Fibroblast of skin of abdomen (primary cell): ENCODE measurements at places on chromosomes 5 and 9.

DNA sequence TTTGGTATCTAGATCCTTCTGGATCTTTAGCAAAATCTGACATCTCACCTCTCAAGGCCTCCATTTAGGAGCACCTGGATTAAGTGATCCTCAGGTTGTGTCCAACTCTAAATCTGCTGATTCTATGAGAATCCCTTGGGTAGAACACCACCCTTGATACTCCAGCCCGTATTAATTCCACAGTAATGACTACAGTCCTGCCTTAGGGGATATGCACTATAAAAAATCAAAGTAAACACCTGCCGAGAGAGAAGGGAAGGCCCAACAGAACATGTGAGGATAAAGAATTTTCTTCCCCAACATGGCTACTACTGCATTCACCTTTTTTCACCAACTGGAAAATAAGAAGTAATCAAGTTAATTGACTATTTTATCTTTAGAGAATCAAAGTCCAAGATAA is 27.6 kb downstream of the DAP start:
- no peak for DNase-seq

DNA sequence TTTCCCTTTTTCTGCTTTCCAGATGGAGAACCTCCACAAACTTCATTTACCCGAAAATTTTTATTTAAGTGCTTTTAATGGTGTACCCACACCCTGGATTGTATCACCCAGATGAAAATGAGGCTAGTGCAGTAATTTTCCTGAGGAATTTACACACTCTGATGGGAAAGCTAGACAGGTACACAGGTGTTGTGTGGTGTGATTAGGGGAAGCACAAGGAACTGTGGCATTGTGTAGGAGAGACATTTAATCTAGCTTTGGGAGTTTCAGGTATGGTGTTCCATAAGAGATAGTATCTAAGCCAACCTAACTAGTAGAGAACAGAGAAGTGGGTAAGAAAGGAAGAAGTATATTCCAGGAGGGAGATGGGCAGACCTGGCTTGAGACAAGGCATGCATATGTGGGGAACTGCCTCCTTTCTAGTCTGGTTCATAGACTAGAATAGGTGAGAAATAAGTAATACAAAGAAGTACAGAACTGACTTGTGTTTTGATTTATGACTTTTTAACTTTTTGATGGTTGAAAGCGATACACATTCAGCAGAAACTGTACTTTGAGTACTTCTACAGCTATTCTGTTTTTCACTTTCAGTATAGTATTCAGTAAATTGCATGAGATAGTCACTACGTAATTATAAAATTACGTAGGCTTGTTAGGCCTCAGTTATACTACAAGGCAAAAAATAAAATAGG is 22.9 kb upstream of the ROPN1L start:
- no peak for DNase-seq

GRCh38 chr5:6584101-6584645 is 48.7 kb downstream of the NSUN2 start:
- no peak for DNase-seq

DNA sequence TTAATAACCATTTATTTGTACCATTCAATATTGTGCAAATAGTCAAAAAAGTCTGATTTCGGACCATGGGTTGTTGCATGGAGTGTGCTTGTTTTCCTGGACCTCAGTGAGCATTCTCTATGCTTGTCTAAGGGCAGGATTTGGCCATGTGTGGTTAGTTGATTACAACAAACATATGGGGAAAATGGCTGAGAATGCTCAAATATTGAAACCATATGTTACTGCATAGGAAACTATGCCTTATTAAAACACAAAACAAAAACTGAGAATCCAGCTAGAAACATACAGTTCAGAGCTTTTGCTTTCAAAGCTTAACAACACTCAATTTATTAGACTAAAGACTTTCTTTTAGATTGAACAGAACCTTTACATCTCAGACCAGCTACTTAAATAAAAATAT is 928.3 kb downstream of the NR2F1-AS1 start:
- peak; percentile 78 for DNase-seq

DNA sequence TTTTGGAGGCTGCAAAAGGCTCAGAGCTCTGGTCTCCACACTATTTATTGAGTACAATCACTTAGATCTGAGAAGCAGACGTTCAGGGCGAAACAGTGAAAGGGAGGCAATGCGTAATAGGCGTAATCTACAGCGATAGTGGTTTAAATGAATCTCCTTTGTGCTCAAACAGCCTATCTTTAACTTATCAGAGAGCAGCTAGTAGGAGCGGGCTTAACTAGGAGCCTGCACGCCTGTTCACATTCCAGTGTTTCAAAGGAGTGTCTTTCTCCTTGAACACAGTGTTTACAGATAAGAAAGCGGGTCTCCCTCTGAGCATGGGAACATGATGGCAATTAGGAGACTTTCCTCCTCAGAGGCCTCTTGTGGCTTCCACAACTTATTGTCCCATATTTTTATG is 49.4 kb downstream of the AP3B1 start:
- DNase-seq, result no peak

GRCh38 chr9:7976167-7976755 is 176.7 kb upstream of the DMAC1 start:
- DNase-seq, result no peak

DNA sequence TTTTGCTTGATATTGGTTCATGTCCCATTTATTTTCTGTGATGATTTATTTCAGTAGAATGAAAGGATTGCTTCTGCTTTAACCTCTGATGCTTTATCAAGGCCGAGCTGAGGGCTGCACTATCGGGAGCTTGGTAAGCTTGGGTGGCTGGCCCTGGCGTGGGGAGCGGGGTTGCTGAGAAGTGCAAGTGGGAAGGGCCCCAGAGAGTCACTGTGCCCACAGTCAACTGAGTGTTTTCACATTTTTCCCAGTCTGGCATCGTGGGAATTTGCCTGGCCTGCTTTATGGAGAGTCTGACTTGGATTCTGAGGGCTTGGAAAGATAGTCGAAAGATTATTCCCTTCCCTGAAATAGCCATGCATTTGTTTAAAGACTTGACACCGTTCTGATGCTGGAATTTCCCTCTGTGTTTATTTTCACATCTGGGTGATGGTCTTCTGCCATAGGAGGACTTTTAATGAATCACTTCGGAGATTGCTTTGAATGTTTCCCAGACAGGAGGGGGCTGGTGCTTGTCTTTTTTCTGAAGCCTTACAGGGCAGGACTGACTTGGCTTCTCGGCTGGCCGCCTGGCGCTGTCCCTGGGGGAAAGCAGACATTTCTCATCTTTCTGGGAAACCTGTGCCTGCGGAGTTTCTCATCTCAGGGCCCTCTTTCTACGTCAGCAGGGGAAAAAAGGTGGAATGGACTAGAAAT is 139.0 kb downstream of the BOD1 start:
- DNase-seq, result peak; percentile 79

DNA sequence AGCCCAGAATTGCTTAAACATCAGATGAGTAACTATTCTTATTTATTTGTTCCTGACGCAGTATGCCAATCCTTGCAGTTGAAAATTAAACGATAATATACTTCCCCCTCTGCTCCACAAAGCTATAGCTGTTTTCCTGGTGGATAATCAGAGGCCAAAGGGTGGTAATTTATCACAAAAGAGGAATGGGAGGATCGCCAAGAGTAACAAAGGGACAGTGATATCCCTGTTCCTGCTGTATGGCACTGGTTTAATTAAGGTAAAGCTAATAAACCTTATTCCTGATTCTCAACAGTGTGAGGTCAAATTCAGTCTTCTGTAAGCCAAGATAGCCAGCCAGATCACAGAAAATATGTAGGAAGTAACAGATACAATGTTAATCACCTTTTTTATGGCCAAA is 33.4 kb upstream of the PTGER4 start:
- DNase-seq, result no peak

DNA sequence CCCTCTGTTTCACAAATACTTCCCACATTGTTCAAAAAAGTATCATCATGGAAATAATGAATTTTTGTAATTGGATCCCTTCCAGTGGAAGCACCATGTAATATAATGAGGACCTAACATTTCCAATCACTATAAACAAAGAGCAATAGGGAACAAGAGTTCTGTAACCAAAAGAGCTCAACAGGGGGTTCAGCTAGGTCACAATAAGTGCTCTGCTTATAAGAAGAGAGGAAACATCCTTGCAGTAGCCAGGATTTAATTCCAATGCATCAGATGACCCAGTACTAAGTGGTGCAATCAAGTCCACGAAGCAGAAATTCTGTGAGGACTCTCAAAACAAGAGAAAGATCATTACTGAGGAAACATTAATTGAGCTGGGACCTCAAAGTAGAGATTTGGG is 5.9 kb downstream of the SERINC5 start:
- no peak for DNase-seq

- peak; percentile 45 for DNase-seq
These were observed 139.8 kb upstream of the EDIL3 start for GRCh38 chr5:84524491-84524890.

GRCh38 chr5:1985781-1986180 is 103.1 kb upstream of the IRX4 start:
- no peak for DNase-seq

DNA sequence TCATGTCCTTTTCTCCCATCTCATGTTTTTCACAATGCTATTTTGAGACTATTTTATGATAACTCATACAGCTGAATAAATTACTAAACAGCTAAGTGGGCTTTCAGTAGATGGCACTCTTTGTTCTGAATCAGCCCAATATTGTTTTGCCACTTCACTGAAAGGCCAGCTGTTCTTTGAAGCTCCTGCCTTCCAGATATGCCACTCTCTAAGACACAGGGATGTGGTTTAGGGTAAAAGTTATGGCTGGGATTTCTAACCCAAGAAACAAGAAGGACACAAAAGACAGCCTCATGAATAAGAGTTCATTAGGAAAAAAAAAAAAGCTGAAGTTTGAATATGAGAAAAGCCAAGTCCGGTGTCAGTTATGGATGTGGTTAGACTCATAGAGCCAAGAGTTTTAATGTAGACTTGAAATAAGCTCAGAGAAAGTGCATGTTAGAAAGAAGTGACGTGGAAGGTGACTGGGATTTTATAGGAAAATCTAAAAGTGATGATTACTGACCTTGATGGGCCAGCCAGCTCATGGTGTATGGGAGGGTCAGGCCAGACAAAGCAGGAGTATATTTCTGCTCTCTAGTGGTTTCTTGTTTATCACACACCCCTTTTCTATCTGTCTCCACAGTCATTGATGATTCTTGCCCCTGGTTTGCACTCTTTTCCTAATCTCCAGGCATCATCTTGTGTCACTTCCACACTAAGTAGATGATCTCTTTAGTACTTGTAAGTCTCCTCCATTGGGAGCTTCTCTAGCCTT is 488.5 kb downstream of the NR2F1-AS1 start:
- DNase-seq, result peak; percentile 14

- peak; percentile 25 for DNase-seq
These were observed 184.0 kb downstream of the GOLPH3 start for GRCh38 chr5:31990081-31990650.

DNA sequence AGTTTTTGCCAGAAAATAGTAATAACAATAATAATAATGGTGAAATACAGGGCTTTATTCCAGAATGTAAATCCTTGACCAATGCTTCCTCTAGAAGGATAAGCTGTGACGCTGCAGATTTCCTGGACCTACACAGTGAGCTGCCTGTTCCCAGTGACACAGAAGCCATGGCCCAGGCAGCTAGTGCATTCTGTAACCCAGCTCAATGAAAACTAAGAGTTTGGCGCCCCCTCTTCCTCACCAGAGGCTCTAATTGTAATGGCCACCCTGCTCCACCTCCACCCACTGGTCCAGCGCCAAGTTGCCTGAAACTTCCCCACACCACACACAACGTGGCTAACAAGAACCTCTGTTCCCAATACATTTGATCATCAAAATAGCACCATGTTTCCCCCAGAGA is 248.1 kb downstream of the CETN3 start:
- peak; percentile 46 for DNase-seq

- no peak for DNase-seq
These were observed 92.8 kb upstream of the RASEF start for GRCh38 chr9:83155733-83156132.

DNA sequence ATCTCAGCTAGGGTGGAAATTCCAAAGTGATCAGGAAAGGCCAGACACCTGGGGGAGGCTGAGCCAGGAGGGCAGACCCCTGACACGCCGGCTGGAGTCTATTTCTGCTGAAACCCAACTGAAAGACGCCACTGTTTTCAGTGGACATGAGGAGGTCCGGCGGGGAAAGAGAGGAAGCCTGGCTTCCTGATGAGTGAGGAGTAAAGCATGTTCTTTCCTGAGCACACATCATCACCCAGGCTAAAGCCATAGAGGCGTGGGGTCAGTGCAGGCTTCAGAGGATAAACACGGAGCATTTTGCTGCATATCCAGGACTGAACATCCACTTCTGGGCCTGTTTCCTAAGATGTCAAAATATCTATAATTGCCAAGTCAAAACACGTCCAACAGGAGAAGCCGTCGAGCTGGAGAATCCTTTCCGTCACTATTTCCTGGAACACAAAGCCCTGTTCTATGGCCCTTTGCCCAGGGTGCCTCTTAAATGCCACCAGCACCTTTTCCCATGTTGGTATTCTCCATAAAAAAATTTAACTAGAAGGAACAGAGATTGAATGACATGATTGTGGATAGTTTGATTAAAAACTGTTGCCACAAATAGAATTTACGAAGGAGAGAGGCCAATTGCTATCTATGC is 597.9 kb upstream of the ADAMTS16 start:
- DNase-seq, result no peak

DNA sequence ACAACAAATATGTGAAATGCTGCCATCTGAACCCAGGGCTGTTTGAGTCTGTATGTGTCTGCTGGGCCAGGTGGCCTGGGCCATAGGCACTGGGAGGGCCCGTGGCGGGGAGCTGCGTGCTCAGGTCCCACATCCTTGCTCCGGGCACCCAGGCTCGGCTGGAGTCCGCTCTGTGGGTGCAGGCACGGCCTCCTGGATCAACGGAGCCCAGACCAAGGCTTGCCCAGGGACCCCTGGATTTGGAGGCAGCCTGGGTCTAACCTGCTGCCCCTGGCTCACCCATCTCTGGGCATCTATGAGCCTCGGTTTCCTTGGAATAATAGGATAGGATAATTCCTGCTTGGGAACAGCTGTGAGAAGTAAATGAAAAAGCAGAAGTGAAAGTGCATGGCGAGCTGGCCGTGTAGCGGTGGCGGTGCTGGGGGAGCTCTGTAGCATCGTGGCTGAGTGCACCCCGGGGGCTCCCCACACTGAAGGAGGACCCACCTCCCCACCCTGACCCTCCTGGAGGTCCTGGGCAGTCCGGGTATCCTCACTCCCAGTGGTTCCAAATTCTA is 1.2 kb downstream of the CDHR2 start:
- DNase-seq, result no peak

DNA sequence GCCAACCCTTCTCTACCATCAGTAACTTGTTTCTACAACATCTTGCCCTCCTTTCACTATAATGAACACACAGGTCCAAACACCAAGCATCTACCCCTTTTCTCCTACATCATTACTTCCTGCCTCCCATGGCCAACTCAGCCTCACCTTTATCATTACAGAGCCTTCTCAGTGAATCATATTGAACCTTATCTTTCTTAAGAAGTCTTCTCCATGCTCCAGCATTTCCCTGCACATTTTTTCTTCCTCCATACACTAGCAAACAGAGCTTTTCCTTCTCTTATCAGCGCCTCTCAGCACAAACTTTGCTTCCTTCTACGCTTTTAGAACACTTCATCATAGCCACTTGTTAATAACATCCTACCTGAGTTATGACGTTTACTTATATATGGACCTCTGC is 148.2 kb downstream of the ARL15 start:
- DNase-seq, result no peak
